ENCODE measurements at places on chromosomes 2 and 18.

GRCh38 chr2:161170958-161171932 lies 11.0 kb downstream of the TANK start:
- no peak for DNase-seq

GRCh38 chr2:141534666-141535362 lies 596.0 kb downstream of the LRP1B start:
- DNase-seq: no peak

GRCh38 chr18:7896161-7896560 lies 329.0 kb downstream of the PTPRM start:
- DNase-seq: no peak

GRCh38 chr2:233380132-233380895 lies 26.0 kb downstream of the DGKD start:
- DNase-seq: no peak

DNA sequence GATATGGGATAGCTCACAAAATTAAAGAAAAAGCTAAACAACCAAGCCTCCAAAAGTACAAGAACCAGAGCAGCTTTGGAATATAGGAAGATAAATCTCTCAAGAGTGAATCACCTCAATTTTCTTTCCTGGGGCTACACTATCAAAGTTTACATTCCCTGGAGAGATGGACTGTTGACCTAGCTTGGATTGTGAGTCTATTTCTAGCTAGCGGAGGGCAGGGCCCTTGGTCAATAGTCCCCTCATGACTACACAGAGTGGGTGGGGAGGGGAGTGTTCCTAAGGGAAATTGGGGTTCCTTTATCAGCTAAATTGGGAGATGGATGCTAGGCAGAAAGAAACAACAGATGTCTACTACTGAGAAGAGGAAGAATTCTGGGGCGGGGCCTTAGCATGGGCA lies 29.9 kb upstream of the EIF2AK3 start:
- no peak for DNase-seq

DNA sequence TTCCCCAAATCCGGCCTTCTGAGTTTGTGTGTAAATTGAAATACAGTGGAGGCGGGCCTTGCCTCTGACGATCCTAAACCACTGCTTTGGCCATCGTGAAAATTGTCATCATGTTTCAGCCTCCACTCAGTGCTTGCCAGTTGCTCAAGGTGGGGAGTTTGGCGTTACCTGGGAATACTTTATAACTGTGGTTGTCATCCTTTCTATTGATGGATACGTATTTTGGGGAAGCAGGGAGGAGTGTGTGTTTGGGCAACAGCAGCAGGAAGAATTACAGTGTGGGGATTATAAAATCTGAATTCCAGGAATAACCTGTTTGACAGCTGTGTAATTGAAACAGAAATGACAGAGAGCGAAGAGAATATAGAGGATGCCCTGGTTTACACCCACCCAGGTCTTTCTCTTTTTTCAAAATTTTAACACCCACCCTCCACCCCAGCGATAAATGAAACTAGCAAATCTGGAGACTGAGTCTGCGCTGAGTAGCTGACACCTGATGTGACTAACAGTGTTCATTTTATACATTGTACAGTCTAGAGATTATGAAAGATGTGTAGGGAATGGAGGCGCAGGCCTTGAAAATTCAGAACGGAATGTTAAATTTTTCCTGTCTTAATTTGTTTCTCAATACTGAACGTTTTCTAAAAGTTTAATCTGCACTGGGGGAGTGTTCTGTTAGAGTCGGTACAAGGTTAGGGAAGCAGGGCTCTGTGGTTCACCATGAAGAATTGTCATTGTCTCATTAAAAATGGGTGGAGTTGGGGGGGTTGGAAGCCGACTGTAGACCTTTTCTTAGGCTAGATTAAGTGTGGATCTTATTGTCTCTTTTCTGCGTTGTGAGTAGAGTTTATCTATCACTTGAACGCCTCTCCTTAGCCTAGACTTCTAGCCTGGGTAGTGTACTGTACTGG lies 1.6 kb downstream of the MAP4K4 start:
- DNase-seq: no peak

- no peak for DNase-seq
Observed at GRCh38 chr2:17541531-17541950, 1.0 kb downstream of the VSNL1 start.

DNA sequence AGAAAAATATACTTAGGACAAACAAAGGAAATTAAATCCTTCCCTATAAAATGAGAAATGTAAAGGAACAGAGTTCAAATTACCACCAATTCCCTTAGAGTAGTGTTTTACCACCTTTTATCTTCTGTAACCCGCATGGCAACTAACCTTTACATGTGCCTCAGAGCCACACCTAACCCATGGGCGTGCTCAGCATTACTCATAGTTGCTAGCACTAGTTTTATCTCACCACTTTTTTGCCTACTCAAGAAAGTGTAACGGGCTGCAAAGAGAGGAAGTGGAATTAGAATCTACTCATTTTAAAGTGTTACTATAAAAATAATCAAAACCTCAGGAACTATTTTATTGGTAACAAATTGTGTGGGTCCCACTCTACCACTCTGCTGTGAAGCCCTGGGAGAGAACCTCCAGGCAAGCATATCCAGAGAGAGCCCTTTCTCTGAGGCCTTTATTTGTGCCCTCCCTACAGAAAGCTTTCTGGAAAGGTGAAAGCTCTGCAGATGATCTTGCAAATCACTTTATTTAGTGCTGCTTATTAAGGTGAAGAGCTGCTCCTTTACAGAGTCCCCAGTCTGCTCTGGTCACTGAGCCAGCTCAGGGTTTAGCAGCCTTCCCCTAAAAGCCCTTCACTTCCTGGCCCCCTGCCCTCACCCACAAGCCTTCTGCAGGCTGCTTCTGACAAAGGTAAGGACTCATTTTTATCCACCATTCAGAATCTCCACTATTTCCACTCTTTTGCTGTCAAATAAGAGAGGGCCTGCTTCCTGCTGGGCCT lies 98.8 kb downstream of the TRABD2A start:
- DNase-seq: no peak

- peak; percentile 66 for DNase-seq
Observed at GRCh38 chr18:72652990-72653593, 109.0 kb upstream of the CBLN2 start.

DNA sequence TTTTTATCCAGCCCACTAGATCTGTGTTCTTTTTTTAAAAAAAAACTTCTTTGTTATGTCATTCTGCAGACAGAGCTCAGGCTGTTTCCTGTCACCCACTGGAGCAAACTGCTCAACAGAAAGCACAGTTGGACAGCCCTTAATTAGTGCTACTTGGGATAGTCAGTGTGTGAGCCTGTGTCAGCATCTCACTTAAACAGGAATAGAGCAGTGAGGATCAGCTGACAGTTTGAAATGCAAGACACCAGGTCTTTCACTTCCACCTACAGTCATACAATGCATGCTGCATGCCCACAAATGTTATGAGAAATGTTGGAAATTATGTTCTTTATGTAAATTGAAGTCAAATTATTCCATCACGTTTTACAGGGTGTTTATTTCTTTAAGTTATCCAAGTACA lies 174.9 kb downstream of the NR4A2 start:
- peak; percentile 5 for DNase-seq

DNA sequence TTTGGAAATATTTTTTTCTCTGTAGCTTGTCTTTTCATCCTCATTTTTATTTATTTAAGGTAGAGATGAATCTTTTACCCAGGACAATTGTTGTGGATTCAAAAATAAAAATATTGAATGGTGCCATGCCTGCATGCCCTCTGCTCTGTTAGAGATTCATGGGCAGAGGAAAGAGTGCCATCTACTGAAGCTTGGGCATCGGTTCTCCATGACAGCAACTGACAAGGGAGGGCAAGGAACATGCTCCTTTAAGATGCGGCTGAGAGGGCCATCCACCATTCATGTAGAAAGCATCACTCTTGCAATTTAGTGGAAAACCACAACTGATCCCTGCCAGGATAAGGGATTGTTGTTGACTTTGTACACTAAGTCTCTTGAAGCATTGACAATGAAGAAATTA lies 79.9 kb downstream of the PARD3B start:
- DNase-seq: no peak

DNA sequence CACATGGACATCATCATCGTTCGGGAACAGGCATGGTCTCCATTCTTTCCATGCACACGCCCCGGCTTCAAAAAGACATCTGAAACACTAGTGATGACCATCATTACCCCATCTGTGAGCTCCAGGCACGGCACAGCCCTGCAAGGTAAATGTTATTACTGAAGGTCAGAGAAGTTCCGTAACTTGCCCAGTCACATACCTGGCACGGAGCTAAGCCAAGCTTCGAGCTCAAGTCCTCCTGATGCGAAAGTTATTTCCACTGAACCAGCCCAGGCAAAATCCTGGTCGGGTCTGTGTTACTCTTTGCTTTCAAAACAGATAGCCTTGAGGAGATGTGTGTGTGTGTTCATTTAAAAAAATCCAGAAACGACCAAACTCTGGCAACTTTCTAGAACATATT lies 22.8 kb downstream of the FHL2 start:
- DNase-seq: no peak

- no peak for DNase-seq
Observed at GRCh38 chr2:159030674-159031380, 62.4 kb downstream of the TANC1 start.

DNA sequence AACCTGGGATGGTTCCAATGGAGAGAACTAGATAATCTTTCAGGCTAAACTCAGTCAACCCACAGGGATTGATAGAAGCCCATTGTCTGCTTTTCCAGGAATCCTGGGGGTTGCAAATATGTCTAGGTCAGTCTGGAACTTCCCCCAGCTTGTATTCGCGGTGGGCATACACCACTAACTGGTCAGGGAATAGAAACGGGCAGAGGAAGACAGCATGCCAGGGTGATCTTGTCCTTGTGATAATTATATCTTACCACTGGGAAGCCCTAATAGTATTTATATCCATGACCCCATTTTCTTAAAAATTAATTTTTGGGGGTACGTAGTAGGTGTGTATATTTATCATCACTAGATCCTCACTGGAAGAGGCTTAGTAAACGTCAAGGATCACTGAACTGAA lies 101.9 kb downstream of the SETBP1 start:
- no peak for DNase-seq

GRCh38 chr18:47150029-47150823 lies at the start of gene HDHD2:
HDHD2 (minus strand) TSS chr18:47150500; CDS start chr18:47136439, 14,061 bp downstream.
- DNase-seq: peak; percentile 89
